ENCODE measurements at places on chromosomes 2 and 18.

- DNase-seq: peak; percentile 34
Observed at GRCh38 chr2:160253440-160254188, 53.5 kb upstream of the ITGB6 start.

DNA sequence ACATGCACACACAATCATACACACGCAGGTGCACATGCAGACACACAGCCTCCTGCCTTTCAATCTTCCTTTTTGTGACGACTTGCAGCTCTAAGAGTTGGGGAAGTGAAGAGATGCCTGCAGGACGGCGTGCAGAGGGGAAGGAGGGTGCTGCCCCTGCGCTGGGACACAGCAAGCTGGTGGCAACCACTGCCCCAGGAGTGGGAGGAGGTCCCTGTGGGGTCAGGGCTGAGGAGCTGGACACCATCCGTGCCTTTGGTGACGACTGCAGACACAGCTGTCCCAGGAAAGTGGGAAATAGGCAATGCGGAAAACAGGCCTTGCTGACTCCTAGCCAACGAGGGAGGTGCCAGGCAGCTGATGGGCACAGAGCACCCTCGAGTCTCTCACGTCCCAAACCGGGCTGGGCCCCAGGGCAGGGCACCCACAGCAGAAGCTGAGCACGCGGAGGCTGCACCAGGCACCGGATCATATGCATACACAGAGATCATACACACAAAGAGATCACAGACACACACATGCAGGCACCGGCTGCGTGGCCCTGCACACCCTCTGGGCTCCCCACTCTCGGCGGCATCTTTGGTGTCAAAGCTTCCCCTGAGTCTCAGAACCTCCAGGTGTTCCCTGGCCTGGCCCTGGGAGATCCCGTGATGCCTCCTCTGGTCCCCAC, 146.1 kb downstream of the PXDN start:
- no peak for DNase-seq

DNA sequence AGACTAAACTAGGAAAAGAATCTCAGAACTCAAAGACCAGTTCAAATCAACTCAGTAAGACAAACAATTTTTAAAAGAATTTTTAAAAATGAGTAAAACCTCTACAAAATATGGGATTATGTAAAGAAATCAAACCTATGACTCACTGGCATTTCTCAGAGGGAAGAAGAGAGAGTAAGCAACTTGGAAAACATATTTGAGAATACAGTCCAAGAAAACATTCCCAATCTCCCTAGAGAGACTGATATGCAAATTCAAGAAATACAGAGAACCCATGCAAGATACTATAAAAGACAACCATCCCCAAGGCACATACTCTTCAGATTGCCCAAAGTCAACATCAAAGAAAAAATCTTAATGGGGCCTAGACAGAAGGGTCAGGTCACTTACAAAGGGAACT, 162.7 kb downstream of the WDPCP start:
- no peak for DNase-seq

- no peak for DNase-seq
Observed at GRCh38 chr2:158357699-158358098, 98.9 kb downstream of the CCDC148 start.

DNA sequence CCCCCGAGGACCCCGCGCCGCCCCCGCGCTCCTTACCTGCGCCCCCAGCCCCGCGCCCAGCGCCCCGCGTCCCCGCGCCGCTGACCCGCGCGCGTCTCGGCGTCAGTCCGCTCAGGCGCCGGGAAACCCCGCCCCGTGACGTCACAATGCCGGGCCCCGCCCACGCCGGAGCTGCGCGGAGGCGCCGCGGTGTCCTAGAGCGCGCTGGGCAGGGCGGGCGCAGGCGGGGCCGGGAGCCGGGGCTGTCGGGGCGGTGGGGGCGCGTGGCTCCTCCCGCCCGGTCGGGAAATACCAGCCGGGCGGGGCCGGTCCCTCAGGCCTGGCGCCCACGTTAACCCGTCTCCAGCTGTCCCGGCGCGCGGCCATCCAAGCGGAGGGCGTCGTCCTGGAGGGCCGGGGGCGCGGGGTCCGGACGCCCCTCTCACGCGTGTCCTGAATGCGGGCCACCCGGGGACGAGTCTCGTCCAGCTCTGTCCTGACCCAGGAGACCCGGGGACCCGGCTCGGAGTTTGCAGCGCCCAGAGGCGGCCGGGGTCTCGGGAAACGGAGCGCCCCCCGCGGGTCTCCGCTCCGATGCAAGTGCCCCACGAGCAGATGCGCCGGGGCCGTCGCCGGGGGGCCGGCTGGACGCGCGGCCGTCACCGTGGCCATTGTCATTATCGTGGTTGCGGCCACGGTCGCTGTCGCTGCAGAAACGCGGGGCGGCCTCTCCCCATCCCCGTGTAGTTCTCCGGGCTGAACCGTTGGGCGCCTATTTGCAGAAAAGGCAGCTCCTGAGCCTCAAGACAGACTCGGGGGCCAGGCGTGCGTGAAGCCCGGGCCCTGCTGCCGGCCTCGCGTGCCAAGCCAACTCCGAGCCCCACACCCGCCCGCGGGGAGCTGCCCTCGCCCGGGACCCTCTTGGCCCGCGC, at the start of gene SLC66A2:
TSS of gene SLC66A2 (minus strand) at position 109 of the 911 bp plus-strand sequence. CDS start 727 bp downstream, outside the sequence.
- peak; percentile 95 for DNase-seq

GRCh38 chr2:37554155-37554510, 117.3 kb downstream of the CDC42EP3 start:
- DNase-seq: no peak

DNA sequence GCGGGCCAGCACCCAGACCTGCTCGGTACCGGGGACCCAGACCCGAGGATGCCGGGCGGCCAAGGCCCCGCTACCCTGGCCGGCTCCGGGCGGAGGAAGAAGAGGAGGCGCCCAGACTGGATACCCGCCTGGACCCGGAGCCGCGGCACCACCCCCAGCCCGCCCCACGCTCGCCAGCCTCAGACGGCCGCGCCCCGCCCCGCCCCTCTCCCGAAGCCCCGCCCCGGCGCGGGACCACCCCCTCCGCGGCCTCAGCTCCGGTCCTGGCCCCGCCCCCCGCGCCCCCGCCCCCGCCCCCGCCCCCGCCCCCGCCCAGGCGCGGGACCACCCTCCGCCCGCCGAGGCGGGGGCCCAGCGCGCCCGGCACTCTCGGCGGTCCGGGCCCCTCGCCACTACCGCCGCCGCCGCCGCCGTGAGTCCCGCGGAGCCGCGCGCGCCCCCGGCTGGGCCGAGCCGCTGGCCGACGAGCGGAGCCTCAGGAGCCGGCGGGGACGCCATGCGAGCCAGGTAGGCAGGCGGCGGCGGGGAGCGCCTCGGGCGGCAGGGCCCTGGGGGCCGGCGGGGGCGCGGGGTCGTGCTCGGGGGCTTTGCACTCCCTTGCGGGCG, at the start of gene SH3BP4:
TSS of gene SH3BP4 (plus strand) at position 354 of the 606 bp plus-strand sequence. CDS start 82,986 bp downstream, outside the sequence.
- peak; percentile 92 for DNase-seq

- no peak for DNase-seq
Observed at GRCh38 chr2:230244211-230244610, 18.7 kb downstream of the SP140 start.

DNA sequence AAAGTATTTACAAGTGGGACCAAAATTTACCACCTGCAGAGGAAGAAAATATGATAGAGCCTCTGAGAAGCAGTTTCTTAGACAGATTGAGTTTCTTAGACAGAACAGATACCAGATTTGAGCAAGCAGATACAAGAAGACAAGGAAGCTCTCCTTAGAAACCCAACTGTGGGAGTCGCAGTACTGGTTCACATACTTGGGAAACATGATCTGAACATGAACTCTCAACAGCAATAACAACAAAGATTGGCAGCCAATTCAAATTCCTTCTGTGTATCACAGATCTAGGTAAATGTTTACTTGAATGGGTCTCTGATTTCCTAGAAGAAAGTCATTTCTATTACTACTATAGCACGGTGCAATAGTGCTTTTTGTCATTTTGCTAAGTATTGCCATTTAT, 82.1 kb downstream of the OLA1 start:
- DNase-seq: no peak

DNA sequence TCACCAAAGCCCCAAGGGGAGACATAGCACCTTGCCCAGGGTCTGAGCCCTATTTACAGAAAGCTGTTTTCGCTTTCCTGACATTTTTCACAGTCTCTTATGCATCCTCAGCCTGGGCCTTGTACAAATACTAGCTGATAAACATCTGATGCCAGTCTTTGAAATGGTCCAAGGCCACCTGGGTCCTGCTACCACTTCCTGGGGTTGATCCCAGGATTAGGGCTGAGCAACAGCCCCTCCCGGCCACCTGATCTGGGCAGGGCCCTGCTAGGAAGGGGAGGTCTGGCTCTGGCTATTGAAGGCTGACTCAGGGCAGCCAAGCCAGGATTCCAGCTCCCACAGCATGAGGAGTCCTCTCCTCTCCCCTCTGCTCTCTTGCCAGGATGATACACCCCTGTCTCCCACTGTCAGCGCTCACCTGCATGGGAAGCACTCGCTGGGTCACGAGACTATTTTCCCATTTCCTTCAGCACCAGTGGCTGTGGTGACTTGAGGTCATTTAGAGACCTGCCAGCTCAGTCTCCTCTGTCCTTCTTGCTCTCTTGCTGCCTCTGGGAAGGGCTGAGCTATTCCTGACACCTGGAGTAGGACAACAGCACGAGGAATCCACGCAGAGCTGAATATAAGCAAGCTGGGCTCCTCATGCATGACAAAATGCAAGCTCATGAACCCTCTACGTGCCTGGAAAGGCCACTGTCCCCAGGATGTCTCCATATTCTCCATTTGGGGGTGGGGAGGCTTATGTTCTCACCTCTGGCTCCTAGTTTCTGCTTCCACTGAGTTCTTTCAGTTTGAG, 53.0 kb upstream of the LGALSL start:
- no peak for DNase-seq

GRCh38 chr2:5026571-5027234, 665.5 kb upstream of the SOX11 start:
- DNase-seq: no peak

DNA sequence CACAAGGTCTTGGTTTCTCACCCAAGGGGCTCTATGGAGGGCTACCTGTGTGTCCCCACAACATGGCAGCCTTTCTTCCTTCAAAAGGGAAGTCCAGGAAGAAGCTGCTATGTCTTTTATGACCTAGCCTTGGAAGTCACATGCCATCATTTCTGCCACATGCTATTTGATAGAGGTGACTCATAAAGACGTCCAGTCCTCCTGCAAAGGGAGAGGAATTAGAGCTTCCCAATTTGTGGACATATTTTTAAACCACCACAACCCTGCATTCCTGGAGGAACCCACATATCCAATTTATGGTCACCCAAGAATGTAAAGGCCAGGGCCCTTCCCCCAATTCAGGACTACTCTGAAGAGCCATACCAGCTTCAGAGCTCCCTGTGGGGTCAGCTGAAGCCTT, 246.2 kb downstream of the CYP26B1 start:
- DNase-seq: no peak

DNA sequence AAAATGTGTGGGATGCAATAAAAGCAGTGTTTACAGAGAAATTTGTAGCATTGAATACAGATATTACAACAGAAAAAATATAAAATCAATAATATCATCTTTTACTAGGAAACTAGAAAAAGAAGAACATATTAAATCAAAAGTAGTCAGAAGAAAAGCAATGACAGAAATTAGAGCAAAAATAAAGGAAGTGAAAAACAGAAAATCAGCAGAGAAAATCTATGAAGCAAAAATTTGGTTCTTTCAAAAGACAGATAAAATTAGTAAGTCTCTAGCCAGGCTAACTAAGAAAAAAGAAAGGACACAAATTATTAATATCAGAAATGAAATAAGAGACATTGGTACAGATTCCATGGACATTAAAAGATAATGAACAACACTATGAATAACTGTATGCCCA, 212.0 kb upstream of the MGAT5 start:
- no peak for DNase-seq

- DNase-seq: no peak
Observed at GRCh38 chr2:84823788-84824187, 57.1 kb downstream of the TRABD2A start.

- DNase-seq: no peak
Observed at GRCh38 chr18:31554776-31555175, 36.9 kb upstream of the TTR start.

DNA sequence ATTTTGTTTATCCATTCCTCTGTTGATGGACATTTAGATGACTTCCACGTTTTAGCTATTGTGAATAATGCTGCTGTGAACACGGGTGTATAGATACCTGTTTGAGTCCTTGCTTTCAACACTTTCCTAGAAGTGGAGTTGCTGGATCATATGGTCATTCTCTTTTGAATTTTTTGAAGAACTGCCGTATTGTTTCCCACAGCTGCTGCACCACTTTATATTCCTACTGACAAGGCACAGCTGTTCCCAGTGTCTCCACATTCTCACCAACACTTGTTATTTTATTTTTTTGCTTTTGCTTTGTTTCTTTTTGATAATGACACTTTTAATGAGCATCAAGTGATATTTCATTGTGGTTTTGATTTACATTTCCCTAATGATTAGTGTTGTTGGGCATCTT, 41.4 kb upstream of the KCNJ13 start:
- DNase-seq: no peak

- DNase-seq: no peak
Observed at GRCh38 chr2:3422161-3422779, 42.8 kb downstream of the TRAPPC12 start.

DNA sequence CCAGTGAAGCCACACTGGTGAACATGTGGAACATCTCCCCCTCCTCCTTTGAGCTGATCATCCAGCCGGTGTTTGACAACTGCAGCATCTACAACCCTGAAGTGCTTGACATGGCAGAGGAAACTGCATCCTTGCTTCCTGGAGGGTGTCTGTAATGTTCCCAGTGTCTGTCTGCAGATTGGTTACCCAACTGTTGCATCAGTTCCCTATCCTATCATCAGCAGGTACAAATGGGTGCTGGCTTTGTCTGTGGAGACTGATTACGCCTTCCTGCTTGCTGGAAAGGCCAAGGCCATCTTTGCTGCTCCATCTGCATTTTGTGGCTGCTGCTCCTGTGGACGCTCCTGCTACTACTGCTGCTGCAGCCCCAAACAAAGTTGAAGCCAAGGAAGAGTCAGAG, 83.5 kb downstream of the SKA1 start:
- DNase-seq: no peak

- DNase-seq: peak; percentile 48
Observed at GRCh38 chr2:43057026-43057741, 169.2 kb downstream of the ZFP36L2 start.
